ENCODE measurements at places on chromosomes 2 and 18.

GRCh38 chr2:144162652-144163051, 357.3 kb downstream of the ZEB2 start:
- DNase-seq, result no peak

- DNase-seq, result no peak
These were observed 52.7 kb downstream of the TAF1B start for GRCh38 chr2:9895669-9896590.

DNA sequence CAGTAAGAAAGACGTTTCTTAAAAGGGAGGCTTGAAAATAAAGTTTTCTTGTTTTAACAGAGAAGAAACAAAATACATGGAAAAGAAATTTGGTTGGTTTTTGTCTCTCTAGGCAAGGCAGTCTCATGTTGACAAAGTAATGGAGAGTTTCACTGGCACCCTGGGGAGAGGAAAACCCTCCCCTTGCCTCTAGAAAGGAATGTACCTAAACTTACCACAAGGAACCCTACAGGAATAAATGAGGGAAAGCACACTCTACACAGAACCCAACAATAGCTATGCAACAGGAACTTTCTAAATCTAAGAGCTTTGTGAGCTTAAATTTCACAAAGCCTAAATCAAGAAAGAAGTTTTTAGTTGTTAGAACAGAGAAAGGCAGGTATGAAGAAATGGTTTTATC, 37.0 kb downstream of the FIGN start:
- DNase-seq, result no peak

DNA sequence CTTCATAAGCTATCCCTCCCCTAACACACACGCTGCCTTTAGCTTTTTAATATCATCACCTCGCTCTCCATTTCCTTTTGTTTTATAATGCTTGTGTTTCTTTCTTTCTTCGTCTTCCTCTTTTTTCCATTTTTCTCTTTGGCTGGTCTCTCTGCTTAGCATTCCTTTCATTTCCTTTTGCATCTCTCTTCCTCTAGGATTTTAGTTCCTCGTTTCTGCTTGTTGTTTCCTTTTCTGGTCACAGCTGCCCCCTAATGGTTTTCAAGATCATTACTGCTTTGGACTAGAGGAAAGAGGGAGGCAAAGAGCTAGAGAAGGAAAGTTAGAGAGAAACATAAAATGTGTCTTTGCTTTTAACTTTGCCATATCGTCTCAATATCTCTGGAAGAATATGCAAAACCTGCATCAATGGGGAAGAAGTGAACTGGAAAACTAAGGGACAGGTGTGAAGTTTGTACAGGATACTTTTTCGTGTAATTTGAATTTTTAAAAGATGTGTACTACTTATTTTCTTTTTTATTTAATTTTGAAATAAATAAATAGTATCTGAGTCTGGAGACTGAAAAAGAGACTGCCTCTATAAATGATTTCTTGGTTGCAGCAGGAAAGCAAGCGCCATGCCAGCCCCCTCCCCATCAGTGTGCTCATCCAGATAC, 6.3 kb upstream of the NRP2 start:
- no peak for DNase-seq

- DNase-seq, result no peak
These were observed 5.7 kb downstream of the RPL37A start for GRCh38 chr2:216504376-216504762.

DNA sequence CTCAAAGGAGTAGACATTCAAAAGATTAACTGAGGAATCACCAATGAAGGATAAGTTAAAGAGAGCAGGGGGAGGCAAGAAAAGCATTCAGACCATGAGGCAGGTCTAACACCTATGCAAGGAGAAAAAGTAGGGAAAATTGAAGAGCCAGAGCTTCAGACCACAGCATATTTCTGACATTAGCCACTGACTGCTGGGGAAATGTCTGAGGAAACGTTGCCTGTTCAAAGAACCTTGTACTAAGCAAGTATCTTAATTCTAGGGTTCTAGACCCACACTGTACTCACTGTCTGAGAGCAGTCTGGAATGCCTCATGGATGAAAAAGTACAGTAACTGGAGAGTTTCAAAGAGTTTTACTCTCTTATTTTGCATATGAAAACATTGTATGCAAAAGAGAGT, 39.5 kb upstream of the TFPI start:
- no peak for DNase-seq

DNA sequence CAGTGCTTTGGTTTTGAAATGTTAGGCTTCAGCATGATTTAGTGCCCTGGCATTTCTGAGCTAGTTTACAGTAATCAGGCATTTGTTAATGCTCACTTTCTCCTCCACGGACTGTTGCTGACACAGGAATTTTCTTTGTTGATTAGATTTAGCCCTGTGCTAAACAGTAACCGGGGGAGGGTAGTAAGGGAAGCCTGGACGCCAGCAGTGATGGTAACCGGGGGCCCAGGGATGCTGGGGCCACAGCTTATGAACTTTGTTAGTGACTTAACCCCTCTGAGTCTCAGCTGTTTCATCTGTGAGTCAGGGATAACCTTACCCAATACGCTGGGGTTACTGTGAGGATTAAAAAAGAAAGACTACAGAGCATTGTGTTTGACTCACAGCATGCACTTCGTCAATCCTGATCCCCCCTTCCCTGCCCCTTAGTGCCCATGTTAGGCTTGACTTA, 33.5 kb downstream of the KLHL29 start:
- no peak for DNase-seq

DNA sequence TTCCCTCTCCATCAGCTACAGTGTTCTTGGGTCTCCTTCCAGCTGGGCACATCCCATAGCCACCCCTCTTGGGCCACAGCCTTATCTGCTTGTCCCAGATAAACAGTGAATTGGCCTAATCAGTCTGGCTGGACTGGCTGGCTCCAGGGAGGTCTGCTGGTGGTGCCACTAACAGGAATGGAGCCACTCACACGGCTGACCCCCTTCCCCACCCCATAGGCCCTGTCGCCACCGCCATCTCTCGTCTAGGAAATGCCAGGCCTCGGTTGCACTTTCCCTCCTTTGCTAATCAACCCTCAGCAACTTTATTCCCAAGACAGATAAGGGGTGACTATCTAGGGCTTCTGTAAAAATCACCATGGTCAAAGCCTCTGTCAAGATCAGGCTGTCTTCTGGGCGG, 23.0 kb upstream of the TNP1 start:
- DNase-seq, result no peak

DNA sequence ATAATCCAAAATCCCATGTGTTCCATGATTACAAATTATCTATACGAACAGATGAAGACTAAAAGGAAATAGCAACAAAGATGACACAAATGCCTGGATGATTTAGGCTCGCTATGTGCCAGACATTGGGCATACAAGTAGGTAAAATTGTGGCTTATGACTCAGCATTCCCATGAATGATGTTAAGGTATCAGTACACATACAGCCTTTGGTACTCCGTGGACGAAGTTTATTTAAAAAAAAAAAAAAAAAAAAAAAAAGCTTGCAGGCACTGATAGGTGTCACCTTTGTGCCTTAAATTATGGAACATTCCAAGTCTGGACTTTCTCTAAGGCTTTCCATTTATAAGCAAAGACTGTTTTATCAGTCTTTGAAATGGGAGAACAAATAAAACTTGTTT, 2.7 kb downstream of the CHAC2 start:
- DNase-seq, result no peak

GRCh38 chr2:56714400-56714799, 530.6 kb downstream of the CCDC85A start:
- no peak for DNase-seq

DNA sequence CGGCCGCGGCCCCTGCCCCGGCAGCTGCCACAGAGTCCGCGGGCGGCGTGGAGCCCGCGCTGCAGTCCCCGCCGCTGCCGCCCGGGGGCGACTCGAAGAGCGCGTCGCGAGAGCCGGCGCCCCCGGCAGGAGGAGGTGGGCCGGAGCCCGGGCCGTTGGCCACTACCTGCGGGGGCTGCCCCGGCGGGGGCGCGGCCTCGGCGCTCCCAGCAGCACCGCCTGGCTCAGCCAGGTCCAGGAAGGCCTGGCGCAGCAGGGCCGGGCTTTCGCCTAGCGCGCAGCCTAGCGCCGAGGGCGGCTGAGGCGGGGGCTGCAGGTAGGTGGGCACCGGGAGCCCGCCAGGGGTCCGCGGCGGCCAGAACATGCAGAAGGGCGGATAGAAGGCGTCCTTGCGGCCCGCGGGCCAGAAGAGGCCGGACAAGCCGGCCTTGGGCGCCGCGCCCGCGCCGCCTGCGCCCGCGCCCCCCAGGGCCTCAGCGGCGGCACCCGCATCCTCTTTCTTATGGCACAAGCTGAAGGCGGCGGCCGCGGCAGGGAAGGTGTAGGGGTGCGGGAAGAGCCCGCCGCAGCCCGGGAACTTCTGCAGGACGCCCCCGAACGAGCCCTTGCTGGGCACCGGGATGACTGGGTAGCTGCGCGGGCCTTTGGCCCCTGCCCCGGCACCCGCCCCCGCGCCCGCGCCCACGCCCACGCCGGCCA, 3.9 kb downstream of the SKOR2 start:
- no peak for DNase-seq

Data from activated CD4-positive, alpha-beta T cell treated with anti-CD3 and anti-CD28 coated beads for 1 hour (primary cell).